ENCODE measurements at places on chromosomes 12 and 14.

DNA sequence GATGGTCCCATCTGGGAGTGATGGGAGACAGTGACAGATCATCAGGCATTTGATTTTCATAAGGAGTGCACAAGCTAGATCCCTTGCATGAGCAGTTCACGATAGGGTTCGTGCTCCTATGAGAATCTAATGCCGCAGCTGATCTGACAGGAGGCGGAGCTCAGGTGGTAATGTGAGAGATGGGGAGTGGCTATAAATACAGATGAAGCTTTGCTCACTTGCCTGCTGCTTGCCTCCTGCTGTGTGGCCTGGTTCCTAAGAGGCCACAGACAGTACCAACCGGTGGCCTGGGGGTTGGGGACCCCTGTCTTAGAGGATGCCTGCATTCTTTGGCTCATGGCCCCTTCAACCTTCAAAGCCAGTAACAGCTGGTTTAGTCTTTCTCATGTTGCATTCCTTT is 130.3 kb downstream of the PTPN11 start:
- no peak for DNase-seq

DNA sequence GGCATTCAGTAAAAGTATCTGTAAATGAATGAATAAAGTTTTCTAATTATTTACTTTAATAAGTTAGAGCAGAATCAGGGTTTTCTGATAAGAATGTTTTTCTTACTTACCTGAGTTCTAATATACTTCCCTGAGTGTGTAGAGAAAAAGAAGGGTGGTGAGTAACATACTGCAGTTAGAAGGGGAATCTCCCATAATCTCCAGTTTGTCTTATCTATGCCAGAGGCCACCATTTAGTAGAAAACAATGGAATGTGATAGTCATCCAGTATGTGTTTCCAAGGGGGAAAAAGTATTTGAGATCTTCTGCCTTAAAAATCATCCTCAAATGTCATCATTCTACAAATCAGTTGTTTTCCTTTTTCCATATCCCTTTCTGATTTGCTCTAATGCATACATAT is 56.5 kb upstream of the PAWR start:
- DNase-seq = no peak

GRCh38 chr14:80304125-80304766 is 92.9 kb upstream of the DIO2 start:
- DNase-seq = no peak

- no peak for DNase-seq
Measured at GRCh38 chr12:94309373-94309772, 150.3 kb downstream of the CEP83 start.

GRCh38 chr12:1006255-1006654 is 15.2 kb downstream of the ERC1 start:
- no peak for DNase-seq

- no peak for DNase-seq
Measured at GRCh38 chr12:101230547-101230946, 20.5 kb upstream of the SLC5A8 start.

GRCh38 chr14:77088219-77088618 is 9.8 kb upstream of the CIPC start:
- no peak for DNase-seq

GRCh38 chr12:75361408-75361807 is 26.9 kb downstream of the GLIPR1L1 start:
- no peak for DNase-seq

- no peak for DNase-seq
Measured at GRCh38 chr12:104603545-104603973, 146.8 kb downstream of the CHST11 start.

DNA sequence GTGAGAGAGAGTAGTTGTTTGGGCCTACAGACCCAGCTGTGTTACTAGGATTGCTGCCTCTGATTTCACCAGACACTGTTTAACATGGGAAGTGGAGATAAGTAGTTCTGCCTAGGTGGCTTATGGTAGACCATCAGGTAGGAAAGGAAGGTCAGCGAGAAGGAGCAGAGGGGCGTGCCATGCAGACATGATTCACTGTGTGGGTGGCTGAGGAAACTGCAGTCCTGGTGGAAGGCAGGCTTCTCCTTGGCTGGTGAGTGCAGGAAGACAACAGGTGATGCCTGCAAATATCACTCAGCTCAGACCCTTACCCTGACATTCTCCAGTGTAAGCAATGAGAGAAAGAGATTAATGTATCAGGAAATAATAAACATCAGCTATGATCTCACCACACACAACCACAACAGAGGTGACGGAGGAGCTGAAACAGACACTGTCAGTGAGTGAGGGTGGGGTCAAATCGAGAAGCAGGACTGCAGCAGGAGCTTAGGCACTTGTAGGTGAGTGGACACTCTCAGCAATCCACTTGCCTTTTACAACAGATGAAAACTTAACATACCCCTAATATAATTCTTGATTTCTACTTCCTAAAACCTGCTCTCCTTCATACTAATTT is 2.1 kb upstream of the PRR4 start:
- no peak for DNase-seq

GRCh38 chr12:24950231-24950834 is 1.4 kb upstream of the BCAT1 start:
- DNase-seq = no peak

DNA sequence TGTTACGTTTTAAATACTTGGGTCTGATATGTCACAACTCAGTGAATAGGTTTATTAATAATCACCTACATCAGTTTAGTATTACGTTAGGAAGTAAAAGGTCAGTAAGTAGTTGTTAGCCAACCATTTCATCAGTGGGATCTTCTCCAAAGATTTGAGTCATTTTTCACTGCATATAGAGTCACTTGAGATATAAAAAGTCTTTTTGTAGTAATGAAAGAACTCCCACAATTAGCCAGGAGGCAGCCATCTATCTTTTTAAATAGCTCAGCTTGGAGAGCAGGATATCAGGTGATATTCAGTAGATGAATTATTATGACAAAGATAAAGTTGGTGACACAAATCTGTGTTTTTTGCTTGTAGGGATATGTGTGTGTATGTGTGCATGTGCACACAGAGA is 309.3 kb downstream of the PDZRN4 start:
- no peak for DNase-seq

- DNase-seq = no peak
Measured at GRCh38 chr12:117506333-117506732, 144.9 kb upstream of the NOS1 start.

DNA sequence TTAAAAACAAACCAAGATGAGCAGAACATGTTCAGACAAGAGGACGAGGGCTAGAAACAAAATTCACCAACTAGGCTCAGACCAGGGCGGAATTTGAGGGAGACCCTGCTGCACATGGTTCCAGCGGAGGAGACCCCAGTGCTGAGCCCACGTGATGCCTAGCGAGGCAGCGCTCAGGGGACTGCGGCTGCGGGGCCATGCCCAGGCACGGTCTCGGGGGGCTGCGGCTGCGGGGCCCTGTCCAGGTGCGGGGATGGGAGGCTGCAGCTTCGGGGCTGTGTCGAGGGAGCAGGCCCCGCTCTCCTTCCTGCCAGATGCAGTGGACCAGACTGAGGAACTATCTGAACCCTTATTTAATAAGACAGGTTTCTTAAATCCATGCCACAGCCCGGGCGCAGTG is 12.7 kb upstream of the CRIP2 start:
- DNase-seq = no peak

DNA sequence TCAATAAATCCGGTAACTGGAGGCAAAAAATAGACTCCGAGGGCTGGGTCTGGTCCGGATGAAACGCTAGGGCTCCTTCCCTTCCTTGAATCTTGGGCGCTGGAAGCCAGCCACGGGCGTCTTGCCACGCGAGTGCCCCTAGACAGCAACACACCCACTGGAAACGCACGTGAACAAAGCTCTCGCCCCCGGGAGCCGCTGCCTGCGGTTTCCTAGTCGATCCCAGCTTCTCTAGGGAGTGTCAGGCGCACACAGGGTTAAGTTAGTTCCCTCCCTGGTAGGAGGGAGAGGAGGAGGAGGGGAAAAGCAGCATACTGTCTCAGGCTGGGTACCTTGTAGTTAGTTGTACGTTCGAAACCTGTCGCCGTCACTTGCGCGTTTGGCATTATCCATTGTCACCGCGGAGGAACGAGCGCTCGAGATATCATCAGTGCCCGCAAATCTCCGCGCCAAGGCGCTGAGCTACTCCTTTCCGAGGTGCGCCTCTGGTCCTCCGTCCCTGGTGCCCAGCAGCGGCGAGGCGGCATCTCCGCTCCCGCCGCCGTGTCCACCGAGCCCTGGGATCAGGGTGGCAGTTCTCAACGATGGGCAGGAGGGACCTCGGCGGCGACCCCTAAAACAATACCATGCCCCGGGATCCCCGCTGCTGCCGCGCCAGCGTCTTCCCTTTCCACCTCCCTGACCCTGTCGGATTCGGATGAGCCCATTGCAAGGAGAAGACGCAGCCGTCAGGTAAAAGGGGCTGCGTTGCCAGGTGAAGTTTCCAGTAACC is at the start of gene FLRT2:
FLRT2 (plus strand) TSS at position 342 of the 772 bp plus-strand sequence. CDS start 91,371 bp downstream, outside the sequence.
- no peak for DNase-seq

DNA sequence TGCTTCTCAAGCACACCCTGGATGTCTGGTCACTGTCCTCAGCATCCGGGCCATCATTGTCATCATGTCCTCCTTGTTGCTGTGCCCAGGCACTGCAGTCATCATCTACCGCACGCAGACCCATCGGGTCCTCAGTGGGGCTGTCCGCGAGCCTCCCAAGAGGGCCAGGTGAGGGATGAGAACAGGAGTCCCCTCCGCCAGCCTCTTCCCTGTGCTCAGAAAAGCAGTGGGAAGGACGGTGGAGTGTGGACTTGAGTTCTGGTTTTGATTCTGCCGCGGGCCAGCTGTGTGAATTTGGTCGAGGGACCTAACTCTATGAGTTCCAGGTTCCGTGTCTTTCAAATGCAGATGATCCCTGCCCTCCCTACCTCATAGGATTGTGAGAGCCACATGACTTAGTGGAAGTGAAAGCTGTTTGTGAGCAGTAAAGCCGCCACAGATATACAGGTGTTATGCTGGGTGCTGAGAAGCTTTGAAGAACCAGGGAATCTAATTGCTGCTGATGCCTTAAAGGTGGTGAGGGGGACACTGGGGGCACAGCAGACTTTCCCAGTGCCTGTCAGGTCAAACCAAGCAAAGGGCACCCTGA is 122.9 kb upstream of the RAP1B start:
- no peak for DNase-seq

DNA sequence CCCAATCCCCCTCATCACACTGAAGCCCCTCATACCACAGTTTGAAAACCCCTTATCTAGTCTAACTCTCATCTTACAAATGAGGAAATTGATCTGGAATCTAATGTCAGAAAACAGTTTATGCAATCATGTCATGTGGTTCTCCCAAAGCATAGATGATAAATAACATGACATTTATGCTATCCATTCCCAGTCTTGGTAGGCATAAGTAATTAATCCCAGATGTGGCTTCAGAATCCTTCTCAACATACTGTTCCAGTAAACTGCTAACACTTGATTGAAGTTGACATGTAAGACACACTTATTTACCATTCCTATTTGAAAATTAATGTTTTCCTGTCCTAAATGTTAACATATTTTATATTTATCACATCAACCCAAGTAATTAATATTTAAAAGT is 168.7 kb downstream of the GALC start:
- no peak for DNase-seq

GRCh38 chr14:105418269-105419194 is 1.1 kb upstream of the MTA1 start:
- DNase-seq = no peak

GRCh38 chr12:5809586-5809985 is 135.5 kb downstream of the ANO2 start:
- no peak for DNase-seq

Measured in esophagus squamous epithelium (tissue), 5 donors.